ENCODE measurements at places on chromosomes 1 and 21. TPM values are rescaled to one million over a fixed set of nuclear protein-coding genes. Genes with fewer than 3 reads are reported as not detected.

DNA sequence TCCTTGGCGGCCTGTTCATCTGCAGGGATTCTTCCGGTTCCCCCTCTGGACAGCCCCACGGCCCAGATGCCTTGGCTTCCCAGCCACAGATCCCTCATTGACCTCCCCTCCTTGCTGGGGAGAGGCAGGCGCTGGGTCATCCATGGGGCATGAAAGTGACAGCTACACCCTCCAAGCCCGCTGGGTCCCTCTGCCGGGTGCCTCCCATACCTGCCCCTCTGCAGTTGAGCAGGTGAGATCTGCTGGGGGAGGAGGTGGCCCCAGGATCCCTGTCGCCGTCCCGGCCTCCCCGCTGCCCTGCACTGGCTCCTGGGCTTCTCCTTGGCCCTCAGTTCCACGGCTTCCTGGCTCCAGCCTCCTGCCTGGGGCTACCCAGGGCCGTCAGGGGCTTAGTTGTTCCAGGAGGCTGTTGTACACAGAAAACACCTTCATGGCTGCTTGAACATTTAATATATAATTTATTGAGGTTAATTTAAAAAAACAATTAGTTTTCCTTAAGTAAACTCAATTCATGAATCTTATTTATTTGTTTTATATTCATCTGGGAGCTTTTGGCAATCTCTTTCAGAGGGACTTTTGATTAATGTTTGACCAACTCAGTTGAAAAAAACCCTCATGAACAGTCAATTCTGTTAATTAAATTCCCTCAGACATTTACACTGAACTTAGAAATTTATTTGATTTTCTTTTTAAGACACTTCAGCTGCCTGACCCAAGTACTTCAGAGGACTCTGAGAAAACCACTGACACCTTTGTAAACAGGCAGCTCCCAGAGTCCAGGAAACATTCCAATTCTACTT is 67.6 kb upstream of the ABCG1 start:
- DNase-seq, result no peak

DNA sequence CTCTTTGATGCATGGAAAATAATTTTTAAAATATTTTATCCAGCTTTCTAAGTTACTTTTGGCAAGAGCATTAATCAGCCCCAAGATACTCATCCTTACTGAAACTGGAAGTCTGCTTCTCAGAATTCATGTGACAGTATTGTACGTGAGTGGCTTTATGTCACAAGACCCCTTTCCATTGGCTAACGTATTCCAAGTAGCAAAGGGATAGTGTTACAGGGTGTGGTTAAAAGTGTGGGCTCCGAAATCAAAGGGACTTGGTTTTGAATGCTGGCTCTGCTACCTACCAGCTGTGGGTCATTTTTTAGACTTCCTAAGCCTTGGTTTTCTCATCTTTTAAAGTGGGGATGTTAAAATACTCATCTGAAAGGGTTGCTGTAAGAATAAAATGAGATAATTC is 91.7 kb downstream of the RHOU start:
- no peak for DNase-seq

DNA sequence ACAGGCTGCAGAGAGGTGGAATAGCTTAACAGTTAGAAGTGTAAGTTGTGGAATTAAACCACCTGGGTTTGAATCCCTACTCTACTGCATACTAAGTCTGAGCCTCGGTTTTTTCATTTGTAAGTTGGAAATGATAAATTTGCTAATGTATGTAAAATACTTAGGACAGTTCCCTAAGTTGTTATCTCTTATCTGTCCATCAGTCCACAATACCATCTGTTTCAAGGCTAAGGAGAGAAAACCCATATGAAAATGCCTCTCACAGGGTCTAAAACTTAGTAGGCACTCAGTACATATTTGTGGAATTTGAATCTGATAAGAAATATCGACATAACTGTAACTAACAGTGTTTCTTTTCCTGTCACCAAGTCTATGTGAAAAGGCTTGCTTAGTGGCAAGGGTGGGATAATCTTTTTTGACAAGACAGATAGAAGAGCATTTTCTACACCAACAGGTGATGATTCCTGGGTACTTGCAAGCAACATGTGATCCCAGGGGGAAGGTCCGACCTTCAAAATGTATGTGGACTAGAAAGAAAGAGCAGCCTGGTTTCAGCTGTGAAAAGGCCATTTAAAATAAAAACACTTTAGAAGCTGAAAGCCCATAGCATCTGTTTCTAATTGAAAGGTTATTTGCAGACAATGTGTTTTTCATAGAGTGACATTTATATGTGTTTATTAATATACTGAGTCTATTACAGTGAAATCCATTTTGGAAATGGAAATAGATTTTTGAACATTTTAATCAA is 202.9 kb downstream of the HHAT start:
- DNase-seq, result no peak

Gene TMPRSS15
- total RNA-seq, result not detected

Gene HLX
- total RNA-seq, result not detected

All from naive thymus-derived CD4-positive, alpha-beta T cell (primary cell).